ENCODE measurements at places on chromosomes 7 and 10.

GRCh38 chr7:108055611-108056021, 52.7 kb upstream of the LAMB1 start:
- DNase-seq = no peak

- DNase-seq = no peak
These were observed 54.0 kb upstream of the GLCCI1 start for GRCh38 chr7:7914547-7914946.

DNA sequence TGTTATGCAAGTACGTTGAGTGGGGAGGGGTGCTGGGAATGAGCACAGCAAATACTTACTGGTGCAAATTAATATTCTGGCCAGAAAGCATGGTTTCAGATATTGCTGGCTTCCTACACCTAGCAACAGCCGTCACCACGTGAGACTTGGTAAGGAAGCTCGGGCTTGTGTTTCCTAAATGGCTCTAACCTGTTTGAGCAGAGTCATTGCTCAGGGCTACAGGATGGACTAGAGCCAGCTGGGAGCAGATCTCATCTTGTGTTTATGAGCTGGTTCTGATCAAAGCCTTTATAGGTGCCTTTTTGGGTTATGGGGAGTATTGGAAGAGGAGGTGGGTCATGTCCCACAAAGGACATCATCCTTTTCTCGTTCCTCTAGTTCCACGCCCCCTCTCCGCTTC, 200.3 kb downstream of the BUB3 start:
- DNase-seq = no peak

- DNase-seq = no peak
These were observed 50.5 kb downstream of the PNLIPRP3 start for GRCh38 chr10:116477986-116478664.

Measured in activated CD8-positive, alpha-beta T cell treated with anti-CD3 and anti-CD28 coated beads, Interleukin-2, amount 10 ng/mL, durations not matched to agents 7 days and 5 days (primary cell).